ENCODE measurements at places on chromosomes 1 and 21. TPM values are rescaled to one million over a fixed set of nuclear protein-coding genes. Genes with fewer than 3 reads are reported as not detected.

GBP4 gene
- polyA plus RNA-seq, result 8.9 TPM

GUCA2A gene
- 68.7 TPM for polyA plus RNA-seq

MTX1 gene
- polyA plus RNA-seq, result 38.6 TPM

GPR25 gene
- 0.16 TPM for polyA plus RNA-seq

UBXN10 gene
- 1.4 TPM for polyA plus RNA-seq

KIF17 gene
- 1.2 TPM for polyA plus RNA-seq

CD5L gene
- 0.13 TPM for polyA plus RNA-seq

NTMT2 gene
- polyA plus RNA-seq, result not detected

A3GALT2 gene
- 0.10 TPM for polyA plus RNA-seq

MXRA8 gene
- polyA plus RNA-seq, result 346 TPM

OR6N1 gene
- polyA plus RNA-seq, result not detected

All from large intestine (tissue), 12 donors.